ENCODE measurements at places on chromosomes 1 and 21.
A peak's percentile ranks its signal among the peaks of the same experiment; 100 is the strongest.

DNA sequence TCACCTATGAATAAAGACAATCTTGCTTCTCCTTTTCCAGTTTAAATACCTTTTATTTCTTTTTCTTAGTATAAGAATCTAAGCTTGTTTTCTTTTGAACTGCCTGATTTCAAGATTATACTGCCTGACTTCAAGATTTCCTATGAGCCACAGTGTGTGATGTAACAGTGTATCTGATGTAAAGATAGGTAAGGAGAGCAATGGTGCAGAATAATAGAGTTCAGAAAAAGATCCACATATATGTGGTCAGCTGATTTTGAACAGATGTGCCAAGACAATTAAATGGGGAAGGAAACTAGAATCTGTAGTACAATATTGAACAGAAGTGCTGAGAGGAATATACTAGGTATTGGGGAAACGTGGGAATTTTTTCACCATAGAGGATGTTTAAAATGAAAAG lies 21.0 kb downstream of the EXO1 start:
- DNase-seq: no peak

GRCh38 chr1:19096036-19096833 lies 113.8 kb downstream of the UBR4 start:
- no peak for DNase-seq

- DNase-seq: no peak
Measured at GRCh38 chr1:49051647-49052046, 275.0 kb upstream of the BEND5 start.

DNA sequence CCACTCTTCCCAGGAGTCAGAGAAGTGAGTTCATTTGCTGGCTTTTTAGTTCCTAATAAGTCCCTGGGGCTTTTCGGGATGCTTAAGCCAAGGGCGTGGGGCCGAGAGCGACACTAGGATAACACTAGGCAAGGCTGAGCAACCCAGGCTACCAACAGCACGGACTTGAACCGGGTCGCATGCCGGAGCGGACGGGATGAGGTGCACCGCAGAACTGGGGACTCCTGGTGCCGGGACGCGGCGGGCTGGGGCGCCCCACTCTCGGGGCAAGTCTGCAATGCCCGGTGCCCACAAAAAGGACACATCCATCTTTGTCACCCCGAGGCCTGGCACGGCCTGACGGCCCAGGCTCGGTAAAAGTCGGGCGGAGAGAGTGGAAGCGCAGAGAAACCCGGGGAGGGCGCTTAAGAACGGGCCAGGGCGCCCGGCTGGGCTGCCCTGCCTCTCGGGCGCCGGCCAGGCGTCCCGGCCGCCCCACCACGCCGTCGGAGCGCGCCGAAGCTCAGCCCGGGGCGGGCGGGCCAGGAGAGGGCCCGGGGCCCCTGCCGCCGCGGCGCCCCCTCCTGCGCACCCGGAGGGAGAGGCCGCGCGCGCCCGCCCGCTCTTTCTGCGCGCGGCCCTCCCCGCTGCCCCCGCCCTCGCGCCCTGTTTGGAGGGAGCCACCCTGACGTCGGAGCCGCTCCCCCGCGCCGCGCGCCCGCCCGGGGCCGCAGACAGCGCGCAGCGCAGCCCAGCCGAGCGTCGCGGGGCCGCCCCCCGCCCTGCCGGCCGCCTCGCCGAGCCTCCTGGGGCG lies at the start of gene NBL1:
TSS of gene NBL1 (plus strand) at position 710 of the 793 bp plus-strand sequence. CDS start 10,720 bp downstream, outside the sequence.
- DNase-seq: peak; percentile 25

DNA sequence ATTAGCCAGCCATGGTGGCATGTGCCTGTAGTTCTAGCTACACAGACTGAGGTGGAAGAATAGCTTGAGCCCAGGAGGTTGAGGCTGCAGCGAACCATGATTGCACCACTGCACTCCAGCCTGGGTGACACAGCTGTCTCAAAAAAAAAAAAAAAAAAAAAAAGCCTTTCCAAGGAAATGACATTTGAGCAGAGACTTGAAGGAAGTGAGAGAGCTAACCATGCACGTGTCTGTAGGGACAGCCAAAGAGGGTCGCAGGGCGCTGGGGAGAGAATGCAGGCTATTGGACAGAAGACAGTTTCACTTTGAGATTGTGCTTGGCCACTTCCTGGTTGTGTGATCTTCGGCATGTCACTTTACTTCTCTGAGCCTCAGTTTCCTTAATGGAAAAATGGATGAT lies 6.8 kb downstream of the HCRTR1 start:
- no peak for DNase-seq

- DNase-seq: peak; percentile 69
Measured at GRCh38 chr1:94926126-94926914, 590 bp downstream of the CNN3 start.

GRCh38 chr1:204868340-204868700 lies 2.3 kb upstream of the NFASC start:
- DNase-seq: peak; percentile 64

DNA sequence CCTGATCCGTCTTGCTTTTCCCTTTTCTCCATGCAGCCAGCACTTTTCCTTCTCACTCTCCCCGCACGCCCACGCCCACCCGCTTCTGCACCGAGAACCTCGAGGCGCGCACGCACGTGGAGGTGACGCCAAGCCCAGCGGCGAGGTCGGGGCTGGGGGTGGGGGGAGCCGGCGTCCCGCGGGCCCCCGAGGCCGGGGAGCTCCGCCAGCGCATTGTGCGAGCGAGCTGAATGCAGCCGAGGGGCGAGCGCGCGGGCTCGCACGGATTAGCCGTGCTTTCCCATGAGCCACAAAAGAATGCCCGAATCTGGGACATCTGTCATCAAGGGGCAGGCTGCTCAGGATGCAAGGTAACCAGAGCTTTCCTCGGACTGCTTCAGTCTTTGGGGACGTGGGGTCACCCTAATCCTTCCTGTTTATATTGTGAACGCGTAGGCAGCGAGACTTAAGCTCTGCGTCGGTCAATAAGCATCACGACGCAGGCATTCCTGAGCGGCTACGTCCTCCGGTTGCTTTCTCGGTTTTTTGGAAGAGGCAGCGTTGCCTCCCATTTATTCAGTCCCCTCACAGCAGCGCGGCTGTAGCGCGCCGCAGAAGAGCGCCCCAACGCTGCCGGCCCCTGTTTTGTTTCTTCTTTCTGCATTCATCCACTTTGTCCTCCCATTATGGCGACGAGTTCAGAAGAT lies 67.3 kb upstream of the AKT3 start:
- peak; percentile 47 for DNase-seq

DNA sequence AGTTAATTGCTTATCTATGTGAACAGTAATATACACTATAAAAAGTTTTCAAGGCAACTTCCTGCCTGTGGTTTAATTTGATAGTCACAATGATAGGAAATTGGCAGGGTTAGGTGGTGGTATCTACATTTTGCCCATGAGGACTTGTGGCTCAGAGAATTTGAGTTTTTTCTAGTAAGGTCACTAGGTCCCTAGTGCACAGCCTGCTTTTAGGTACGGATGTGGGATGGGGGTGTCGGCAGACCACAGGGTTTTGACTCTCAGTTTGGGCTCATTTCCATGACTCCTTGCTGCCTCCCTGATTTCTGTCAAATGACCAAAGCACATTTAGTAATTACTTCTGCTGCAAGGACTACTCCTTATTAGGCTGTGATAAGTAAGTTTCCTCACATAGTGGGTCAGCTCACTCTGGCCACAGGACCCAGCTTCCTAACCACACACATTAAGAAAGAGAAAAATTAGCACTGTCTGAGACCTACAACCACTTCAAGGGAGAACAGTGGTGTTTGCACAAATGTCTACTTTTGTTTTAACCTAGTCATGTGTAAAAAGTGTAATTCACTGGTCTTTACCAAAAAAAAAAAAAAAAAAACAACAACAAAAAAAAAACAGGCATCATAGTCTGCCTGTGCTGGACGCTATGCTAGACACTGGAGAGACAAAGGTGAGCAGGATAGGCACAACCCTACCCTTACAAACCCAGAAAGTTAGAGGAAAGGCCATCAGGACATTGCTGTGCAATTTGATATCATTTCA lies 43.7 kb downstream of the MRPL39 start:
- DNase-seq: no peak

DNA sequence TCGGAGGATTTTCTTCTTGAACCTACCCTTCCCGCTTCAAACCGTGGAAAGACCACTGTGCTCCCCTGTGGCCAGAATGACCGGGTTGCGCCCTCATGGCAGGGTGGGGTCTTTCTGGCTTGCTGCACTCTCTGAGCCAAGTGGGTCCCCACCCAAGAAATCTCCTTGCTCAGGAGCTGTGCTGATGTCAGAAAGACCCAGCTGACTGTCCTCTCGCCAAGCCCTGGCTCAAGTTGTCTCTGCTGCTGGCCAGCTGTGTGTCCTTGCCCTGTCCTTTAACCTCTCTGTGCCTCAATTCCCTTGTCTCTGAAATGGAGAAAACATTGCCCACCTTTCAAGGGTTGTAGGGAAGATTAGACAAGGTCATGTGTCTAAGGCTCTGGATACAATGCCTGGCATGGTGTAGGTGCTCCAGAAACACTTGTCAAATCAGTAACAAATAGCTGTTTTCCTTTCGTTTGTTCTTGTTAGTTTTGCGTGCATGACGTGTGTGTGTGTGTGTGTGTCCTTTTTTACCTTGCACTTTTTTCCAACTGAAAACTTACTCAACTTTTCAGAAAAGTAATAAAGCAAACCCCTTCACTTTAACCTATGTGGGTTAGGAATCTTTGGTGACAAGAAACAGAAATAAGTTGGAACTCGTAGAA lies 41.1 kb upstream of the RPL11 start:
- DNase-seq: no peak

- DNase-seq: no peak
Measured at GRCh38 chr1:42970143-42970542, 11.5 kb upstream of the SLC2A1 start.

GRCh38 chr1:175364424-175365076 lies 172.0 kb upstream of the KIAA0040 start:
- DNase-seq: no peak

DNA sequence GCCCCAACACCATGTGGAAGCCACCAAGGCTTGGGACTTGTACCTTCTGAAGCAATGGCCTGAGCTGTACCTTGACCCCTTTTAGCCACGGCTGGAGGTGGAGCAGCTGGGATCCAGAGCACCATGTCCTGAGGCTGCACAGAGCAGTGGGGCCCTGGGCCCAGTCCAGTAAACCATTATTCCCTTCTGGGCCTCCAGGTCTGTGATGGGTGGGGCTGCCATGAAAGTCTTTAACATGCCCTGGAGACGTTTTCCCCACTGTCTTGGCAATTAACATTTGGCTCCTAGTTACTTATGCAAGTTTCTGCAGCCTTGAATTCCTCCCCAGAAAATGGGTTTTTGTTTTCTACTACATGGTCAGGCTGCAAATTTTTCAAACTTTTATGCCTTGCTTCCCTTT lies 323.7 kb upstream of the ZP4 start:
- DNase-seq: no peak

GRCh38 chr1:182635871-182636270 lies 31.7 kb upstream of the RGS16 start:
- no peak for DNase-seq

DNA sequence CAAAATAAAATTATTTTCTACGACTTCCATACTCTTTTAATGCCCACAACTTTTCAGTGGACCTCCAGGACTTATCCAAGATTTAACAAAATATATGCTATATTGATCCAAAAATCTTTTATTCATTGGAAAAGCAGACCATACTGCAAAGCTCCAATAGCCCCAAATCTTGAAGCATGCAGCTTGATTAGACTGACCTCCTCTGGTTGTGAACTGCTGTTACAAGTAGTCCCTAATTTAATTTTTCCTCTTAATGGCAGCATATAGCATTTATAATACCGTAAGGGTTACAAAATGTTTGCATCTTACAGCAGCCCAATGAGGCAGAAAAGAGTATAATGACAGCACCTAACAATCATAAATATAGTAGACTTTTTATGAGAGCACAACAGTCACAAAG lies 49.8 kb downstream of the TPR start:
- no peak for DNase-seq

GRCh38 chr21:42107177-42107880 lies 36.2 kb downstream of the UMODL1 start:
- DNase-seq: no peak

GRCh38 chr1:117089996-117090395 lies 29.9 kb downstream of the TTF2 start:
- DNase-seq: no peak

- no peak for DNase-seq
Measured at GRCh38 chr1:12521096-12521495, 96.9 kb downstream of the DHRS3 start.

DNA sequence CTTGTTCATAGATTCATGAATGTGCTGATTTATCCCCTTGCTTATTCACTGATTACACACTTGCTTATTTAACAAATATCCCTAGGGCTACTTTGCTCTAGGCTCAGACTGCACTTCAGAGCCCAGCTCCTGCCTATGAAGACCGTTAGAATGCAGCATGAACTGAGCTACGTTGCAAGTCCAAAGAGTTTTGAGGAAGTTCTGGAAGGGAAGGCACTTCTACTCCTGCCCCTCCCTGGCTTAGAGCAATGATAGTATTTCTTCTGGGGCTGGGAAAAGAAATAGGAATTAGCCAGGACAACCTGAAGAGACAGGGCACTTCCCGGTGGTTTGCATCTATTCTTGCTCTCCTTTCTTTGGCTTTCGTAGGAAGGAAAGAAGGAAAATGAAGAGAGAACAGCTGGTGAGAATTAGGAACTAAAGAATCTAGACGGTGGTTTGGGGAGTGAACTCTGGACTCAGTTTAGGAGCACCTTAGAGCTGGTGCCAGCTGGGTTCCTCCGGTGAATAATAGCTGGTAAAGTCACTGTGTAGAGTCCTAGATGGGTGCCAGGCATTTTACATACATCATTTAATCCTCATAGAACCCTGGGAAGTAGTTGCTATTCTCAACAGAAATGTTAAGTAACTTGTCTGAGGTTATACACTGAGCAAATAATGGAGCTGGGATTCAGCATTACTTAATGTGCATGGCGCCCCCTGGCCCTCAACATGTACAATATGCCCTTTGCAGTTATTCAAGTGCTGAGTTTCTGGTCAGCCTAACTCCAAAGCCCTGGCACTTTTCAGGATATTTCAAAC lies 65.9 kb downstream of the NDUFS5 start:
- no peak for DNase-seq

- no peak for DNase-seq
Measured at GRCh38 chr1:30467101-30467500, 256.3 kb downstream of the MATN1 start.

DNA sequence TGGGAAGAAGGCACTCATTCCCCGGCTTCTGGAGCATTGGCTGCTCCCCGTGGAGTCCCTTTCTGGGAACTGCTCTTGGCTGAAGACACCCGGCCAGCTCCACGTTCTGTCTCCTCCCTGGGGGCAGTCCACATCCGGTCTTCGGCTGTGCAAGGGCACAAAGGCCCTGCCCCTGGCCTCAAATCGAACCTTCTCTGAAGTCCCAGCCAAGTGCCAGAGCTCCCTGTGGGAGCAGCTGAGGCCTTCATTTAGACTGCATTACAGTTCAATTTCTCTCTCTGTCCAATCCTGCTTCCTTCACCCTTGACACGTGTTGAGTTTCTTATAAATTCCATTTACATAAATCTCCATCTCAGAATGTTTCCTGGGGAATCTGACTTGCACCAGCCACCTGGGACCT lies 132.9 kb upstream of the POU3F1 start:
- DNase-seq: no peak

- no peak for DNase-seq
Measured at GRCh38 chr1:188056011-188056410, 1227.3 kb downstream of the PLA2G4A start.

GRCh38 chr1:188988589-188988988 lies 1489.1 kb downstream of the BRINP3 start:
- DNase-seq: no peak

GRCh38 chr21:36422279-36423098 lies 37.3 kb downstream of the CHAF1B start:
- no peak for DNase-seq

GRCh38 chr1:94142583-94142982 lies 21.6 kb upstream of the ABCA4 start:
- no peak for DNase-seq
